COR-L47 (cell line): ENCODE measurements at places on chromosomes 2 and 18.

GRCh38 chr2:16860627-16861026, 195.0 kb upstream of the CYRIA start:
- DNase-seq, result no peak

- no peak for DNase-seq
These were observed 5.2 kb upstream of the GPR55 start for GRCh38 chr2:230930149-230930780.

- no peak for DNase-seq
These were observed 794.3 kb upstream of the CDH7 start for GRCh38 chr18:64956465-64956864.

- no peak for DNase-seq
These were observed 272.2 kb upstream of the ACVR2A start for GRCh38 chr2:147572622-147573021.

DNA sequence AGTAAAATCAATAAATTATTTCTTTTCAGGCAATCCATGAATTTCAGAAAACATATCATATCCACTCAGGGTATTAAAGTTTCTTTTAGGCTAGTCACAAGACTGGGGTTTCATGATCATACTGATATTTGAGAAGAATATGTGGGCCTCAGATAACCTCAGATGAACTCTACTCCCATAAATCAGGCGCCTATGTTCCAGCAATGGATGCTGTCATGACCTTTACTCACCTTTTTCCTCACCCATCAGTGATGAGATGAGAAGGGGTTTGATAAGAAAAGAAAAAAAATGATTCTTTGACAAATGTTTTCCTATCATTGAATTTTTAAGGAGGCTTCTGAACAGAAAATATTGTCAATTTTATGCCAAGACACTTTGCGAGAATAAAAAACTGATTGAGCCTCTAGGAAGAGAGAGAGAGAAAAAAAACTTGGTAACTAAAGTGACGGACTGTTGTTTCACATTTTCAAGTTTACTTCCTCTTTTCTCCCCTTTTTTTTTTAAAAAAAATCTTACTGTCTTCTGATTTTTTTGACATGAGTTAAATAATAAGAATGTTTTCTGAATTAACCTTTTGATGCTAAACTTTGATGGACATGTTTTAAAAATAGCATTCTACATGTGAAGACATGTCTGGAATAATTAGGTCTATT, 309.1 kb upstream of the MAP2 start:
- DNase-seq, result no peak

GRCh38 chr2:26852405-26853306, 4.7 kb downstream of the DPYSL5 start:
- DNase-seq, result no peak

DNA sequence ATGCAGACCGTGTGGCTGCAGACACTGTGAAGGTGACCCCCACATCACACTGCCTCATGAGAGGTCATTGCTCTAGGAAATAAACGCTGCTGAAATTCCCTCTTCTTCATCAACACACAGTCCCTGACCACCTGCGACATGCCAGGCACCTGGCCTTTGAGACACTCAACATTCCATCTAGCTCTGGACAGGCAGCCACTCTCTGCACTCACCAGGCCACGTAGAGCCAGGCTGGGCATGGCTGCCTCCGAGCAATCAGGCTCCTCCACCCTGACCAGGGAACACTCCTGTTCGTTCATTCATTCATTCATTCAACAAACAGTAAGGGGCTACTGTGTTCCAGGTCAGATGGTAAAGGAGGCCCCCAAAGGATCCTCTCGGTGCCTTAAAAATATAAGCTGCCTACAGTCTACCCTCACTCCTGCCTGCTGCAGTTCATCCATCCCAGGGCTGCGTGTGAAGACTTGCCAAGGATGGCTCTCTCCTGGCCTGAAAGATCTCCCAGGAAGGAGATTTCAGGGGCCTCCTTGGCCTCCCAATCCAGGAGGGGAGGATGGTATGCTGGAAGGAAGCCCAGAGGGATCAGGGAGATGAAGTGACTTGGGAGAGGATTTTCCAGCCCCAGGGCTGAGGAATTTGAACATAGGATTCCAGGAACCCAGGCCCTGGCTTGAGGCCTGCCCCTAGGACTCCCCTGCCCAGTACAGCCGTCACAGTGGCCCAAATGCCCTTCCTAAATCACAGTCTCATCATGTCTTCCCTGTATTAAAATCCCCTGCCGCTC, 66.7 kb downstream of the TNS1 start:
- DNase-seq, result no peak

GRCh38 chr2:1757567-1757966, 13.3 kb upstream of the PXDN start:
- DNase-seq, result no peak

- no peak for DNase-seq
These were observed 26.6 kb downstream of the ASB18 start for GRCh38 chr2:236237468-236238190.

- peak; percentile 89 for DNase-seq
These were observed 123.7 kb downstream of the HNMT start for GRCh38 chr2:138087751-138088593.

DNA sequence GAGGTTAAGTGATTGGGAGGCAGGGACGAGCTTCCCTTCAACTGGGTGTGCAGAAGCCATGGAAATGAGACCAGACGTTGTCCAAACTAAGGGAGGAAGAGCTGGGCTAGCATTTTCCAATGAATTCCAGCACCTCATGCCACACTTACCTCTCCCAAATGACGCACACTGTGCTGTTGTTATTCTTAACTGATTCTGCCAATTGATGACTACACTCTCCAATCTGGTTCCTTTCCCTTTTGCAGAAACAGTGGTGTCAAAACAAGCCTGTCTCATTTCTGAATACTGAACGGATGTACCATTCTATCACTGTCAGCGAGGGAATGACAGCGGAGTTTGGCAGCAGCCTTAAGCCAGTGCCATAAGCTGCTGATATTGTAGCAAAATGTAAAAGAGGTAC, 380.5 kb upstream of the HNRNPA3 start:
- no peak for DNase-seq

GRCh38 chr2:220078439-220078838, 451.0 kb downstream of the SLC4A3 start:
- DNase-seq, result no peak

DNA sequence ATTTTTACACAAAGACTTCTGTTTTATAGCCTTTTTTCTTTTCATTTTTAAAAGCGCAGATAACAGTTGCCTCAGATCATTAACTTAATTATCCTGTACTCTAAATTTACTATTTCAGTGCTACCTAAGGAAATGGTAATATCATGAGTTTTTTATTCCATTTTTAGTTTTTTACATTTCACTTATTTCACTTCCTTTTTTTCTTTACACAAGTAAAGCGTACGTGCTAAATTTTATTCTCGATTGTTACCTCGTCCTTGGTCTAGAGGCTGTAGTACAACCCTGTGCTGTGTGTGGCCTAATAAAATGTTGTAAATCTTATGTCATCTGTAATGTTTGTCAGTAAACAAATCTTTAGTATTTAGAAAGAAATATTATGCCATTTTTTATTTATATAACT, 49.2 kb downstream of the CRIM1 start:
- DNase-seq, result no peak

GRCh38 chr2:233705911-233706506, 6.7 kb upstream of the UGT1A5 start:
- no peak for DNase-seq

DNA sequence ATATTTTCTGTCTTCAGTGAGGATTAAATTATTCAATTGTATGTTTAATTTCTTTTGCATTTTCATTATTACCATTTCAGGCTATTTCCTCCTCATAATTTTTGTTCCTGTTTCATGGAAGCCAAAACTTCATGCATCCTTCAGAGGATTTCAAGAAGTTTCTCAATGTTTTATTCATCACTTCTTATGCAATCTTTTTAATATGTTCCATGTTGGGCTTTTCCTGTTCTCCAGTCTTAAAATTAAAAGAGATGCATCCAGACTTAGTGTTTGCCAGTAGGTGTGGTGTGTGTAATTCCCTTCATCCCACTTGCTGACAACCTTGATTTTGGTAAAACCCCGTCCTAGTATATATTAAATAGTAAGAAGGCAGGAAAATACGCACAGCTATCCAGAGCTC, 190.0 kb downstream of the EN1 start:
- no peak for DNase-seq
